ENCODE measurements at places on chromosomes 5 and 9.
A peak's percentile ranks its signal among the peaks of the same experiment; 100 is the strongest.

- DNase-seq, result no peak
Measured at GRCh38 chr5:87241555-87241954, 26.1 kb upstream of the RASA1 start.

- DNase-seq, result no peak
Measured at GRCh38 chr5:173807181-173807655, 80.9 kb upstream of the CPEB4 start.

DNA sequence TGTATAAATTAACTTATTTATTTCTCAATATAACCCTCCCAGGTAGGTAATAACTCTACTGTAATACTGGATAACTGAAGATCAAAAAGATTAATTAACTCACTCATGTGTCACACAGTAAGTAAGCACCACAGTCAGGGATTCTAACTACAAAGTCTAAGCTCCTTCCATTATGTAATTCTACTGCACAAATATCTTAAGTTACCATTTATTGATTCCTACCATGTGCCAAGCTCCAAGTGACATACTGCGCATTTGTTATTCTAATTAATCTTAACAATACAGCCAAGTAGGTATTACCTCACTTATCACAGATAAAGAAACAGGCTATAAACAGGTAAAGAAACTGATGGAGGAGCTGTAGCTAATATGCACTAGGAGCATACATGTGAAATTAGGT, 58.3 kb downstream of the RANBP6 start:
- no peak for DNase-seq

DNA sequence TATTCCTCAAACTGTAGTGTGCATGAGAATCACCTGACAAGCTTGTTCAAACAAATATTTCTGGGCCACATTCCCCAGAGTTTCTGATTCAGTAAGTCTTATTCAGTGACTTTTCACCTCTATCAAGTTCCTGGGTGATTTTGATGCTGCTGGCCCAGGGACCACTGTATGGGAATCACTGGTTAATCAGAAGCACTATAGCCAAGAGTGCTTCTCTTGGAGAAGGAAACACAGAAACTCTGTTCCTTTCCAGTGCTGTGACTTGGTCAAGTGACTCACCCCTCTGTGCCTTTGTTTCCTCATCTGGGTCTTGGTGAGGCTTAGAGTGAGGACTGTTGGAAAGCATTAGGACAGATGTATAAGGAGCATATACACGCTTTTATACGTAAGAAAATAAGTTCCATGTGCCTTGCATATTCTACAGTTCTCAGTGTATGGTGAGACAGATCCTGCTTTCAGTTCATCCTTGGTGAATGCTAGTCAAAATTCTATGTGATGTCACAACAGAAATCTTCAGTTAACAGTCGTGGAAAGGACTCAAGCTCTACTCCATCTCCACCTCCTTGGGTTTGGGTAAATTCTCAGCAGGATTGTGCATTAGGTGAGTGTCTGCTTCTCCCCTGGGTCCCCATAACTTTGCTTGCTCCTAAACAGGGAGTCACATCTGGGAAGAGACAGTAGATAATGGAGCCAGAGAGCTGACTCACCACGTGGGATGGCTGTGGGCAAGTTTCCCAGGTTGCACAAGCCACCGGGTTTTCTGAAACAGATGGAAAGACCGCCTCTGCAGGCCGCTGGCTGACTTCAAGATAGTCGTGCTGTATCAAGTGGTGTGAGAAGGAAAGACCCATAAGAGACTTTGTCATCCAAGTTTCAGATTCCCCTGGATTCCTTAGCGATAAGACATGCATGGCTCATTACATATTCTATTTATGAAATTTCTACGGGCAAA, 117.0 kb downstream of the NXNL2 start:
- no peak for DNase-seq

- DNase-seq, result no peak
Measured at GRCh38 chr9:107635803-107636174, 146.2 kb upstream of the KLF4 start.

GRCh38 chr9:118215549-118215948, 511.3 kb downstream of the TLR4 start:
- DNase-seq, result no peak

- no peak for DNase-seq
Measured at GRCh38 chr5:142939006-142939405, 168.8 kb downstream of the ARHGAP26 start.

GRCh38 chr9:91580136-91580535, 156.5 kb upstream of the NFIL3 start:
- no peak for DNase-seq

GRCh38 chr5:43647789-43648188, 44.8 kb downstream of the NNT start:
- DNase-seq, result no peak

DNA sequence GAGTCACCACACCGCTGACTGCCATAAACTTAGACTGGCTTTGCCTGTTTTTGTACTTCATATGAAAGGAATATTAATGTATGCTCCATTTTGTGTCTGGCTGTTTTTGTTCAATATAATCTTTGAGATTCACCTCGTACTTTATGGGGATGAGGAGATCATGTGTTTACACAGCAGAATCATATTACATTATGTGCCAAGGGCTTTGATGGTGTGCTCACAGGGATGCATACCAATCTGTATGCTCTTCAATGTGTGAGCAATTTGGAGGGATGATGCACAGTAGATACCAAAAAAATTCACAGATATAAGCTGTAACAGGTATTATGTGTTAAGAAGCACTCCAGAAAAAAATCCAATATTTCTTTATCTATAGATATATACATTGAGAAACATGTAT, 113.7 kb downstream of the GABRB2 start:
- DNase-seq, result peak; percentile 14

DNA sequence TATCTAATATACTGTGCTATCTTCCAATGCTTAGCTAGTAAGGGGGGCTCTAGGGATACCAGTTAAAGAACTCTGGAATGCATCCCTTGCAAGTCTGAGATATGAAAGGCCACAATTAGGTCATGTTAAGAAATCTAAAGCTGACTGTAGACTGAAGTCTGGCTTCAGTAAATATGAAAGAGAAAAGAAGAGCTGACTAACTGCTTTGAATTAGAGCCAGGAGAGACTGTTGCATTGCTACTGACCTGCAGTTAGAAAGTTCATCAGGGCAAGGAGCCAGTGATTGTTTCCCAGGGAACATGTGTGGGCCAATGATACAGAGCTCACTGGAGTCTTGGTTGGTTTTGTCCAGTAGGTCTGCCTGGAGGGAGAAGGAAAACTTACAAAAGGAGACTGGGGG, 472.1 kb upstream of the TNC start:
- DNase-seq, result no peak

GRCh38 chr9:15578714-15579113, 25.9 kb downstream of the CCDC171 start:
- no peak for DNase-seq

DNA sequence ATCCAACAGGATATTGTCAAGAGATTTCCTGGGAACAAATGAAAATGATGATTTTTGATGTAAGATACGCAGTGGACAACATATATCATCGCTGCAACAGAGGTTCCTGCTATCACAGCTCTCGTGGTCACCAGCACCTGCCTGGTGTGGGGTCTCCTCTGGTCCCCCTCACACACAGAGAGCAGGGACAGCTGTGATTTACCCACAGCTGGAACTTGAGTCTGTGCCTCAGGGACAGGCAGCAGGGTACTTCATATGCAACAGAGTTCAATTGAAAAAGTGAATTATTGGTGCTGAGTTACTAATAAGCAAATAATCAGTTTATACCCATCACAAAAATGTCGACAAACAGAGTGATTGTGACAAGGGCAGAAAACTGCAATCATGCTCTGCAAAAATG, 93.4 kb downstream of the LMX1B start:
- no peak for DNase-seq

- no peak for DNase-seq
Measured at GRCh38 chr9:131800366-131800765, 60.5 kb upstream of the RAPGEF1 start.

- DNase-seq, result peak; percentile 7
Measured at GRCh38 chr9:121133104-121133816, 58.5 kb downstream of the CNTRL start.

- no peak for DNase-seq
Measured at GRCh38 chr5:4941957-4942830, 197.9 kb upstream of the ADAMTS16 start.

DNA sequence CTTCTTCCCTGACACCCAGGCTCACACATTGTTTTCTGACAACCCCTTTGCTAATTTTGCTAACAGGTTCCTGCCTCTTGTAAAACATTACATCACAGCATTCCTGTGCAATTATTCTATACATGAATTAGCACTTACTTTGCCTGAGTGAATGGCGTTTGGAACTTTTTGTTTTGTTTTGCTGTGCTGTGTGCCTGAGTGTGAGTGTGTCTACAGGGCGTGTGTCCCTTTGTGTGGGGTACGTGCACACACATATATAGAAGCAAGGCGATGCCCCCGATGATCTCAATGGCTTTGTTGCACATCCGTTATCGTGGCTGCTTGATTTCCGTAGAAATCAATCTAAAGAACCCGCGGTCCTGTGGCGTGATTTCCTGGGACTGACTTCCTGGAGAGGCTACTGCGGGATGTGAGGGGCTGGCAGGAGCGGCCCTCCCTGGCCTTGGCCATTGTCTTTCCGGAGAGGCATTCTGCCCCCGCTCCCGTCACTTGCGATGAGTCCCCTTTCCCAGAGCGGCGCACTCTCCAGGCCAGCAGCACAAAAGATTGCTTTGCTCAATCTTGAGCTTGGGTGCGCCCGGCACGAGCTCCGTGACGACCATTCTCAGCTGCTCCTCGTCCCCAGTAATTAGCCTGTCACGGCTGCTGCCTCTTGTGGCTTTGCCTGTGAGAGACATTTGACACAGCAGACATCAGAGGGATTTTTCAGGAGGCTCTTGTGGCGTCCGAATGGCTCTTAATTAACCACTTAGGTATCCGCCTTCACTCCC, 398.1 kb upstream of the IRX1 start:
- peak; percentile 79 for DNase-seq

DNA sequence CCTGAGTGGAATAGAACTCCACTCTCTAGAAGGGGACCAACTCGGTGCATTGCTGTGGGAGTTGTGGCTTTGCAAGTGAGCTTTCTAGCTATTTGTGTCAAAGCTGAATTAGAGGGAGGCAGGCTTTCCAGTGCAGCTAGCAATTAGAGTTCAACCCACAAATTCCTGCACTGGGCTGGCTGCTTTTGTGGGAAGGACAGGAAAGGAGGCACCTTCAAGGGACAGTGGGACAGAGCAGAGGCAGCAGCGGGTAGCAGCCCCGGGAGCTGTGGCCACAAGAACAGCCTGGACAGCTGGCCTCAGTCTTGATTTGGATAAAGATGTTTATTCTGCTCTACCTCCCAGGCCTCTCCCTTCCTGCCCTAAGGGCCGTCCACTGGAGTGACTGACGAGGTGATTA, 83.7 kb upstream of the SLIT3 start:
- DNase-seq, result no peak

- DNase-seq, result no peak
Measured at GRCh38 chr5:104016646-104017045, 454.1 kb upstream of the NUDT12 start.

DNA sequence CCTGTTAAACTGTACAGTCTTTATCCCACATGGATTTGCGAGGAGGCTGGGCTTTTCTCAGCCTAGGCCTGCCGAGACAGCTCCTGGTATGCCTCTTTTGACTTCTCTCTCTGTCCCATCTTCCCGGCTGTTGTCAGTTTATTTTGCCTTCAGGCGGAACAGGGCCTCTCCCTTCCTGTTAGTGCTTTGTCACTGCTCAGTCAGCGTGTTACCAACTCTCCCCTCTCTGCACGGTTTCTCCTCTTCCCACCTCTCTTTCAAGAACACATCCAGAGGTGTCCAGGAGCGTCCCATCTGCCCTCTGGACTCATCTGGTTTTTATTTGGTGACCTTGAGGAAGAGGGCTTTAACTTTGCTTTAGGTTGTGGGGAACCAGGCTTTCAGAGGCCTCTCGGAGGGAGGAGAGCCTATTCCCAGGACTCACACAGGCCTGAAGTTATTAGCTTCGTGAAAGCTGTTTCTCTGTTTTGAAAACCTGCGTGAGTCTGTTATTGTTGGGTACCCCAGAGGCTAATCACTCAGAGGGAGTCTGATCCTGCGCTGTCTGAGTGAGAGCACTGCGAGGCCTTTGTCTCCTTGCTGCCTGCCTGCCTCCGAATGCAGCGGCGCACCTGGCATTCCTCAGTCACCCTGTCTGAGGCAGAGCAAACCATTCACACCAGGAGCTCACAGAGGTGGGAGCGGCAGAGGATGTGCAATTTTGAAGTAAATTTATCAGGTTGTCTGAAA, 234.4 kb upstream of the MPDZ start:
- DNase-seq, result no peak

- DNase-seq, result no peak
Measured at GRCh38 chr5:135234242-135234641, 164.8 kb downstream of the MACROH2A1 start.

- no peak for DNase-seq
Measured at GRCh38 chr9:89352874-89353649, 34.8 kb downstream of the SECISBP2 start.

- DNase-seq, result no peak
Measured at GRCh38 chr5:115963566-115963965, 1.3 kb downstream of the LVRN start.

- no peak for DNase-seq
Measured at GRCh38 chr9:93357649-93358048, 93.8 kb upstream of the FAM120A start.

GRCh38 chr9:130833031-130833990, 1.7 kb upstream of the ABL1 start:
- DNase-seq, result no peak

DNA sequence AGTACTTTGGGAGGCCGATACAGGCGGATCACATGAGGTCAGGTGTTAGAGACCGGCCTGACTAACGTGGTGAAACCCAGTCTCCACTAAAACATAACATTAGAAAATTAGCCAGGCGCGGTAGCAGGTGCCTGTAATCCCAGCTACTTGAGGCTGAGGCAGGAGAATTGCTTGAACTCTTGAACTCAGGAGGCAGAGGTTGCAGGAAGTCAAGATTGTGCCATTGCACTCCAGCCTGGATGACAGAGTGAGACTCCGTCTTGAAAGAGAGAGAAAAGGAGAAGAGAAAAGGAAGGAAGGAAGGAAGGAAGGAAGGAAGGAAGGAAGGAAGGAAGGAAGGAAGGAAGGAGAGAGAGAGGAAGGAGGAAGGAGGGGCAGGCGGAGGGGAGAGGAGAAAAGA, 45.1 kb downstream of the MYO10 start:
- DNase-seq, result no peak

DNA sequence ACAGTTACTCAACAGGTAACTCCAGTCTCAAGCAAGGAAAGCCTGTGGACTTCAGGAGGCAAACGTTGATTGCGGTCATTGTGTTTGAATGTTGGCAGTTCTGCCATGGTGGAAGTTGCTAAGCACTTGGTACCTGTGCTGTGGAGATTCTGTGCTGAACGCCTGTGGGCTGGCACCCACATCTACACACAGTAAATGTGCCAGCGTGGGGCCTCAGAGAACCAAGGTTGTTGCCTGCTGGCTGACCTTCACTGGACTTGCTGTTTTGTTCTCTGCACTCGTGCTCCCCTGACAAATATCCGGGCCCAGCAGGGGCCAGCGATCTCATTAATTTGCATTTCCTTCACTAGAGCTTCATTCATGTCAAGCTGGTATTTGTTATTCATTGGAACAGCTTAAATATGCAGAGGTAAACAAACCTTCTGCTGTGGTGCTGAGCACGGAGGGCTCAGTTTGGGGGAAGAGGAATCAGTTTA, 141.8 kb downstream of the PRKACG start:
- peak; percentile 59 for DNase-seq

GRCh38 chr5:178415353-178415752, 174.8 kb downstream of the COL23A1 start:
- no peak for DNase-seq

- DNase-seq, result no peak
Measured at GRCh38 chr5:94407023-94407422, 211.4 kb downstream of the KIAA0825 start.
